ENCODE measurements at places on chromosomes 6 and 20.

DNA sequence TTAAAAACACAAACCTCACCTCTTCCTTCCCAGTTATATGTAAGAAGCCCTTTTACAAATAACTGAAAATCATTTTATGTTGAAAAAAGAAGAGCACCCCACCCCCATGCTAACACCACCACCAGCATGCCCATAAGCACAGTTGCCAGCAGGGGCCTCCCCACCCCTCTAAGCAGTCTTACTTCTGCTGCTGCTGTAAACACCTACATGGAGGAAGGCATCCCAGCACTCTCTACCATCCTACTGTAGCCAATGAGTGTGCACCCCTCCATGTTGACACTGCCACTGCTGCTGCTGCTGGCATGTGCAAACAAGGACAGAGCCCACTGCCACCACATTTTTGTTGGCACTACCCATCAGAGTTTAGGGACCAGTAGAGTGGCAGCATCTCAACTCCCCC, 49.6 kb upstream of the PHIP start:
- no peak for DNase-seq

DNA sequence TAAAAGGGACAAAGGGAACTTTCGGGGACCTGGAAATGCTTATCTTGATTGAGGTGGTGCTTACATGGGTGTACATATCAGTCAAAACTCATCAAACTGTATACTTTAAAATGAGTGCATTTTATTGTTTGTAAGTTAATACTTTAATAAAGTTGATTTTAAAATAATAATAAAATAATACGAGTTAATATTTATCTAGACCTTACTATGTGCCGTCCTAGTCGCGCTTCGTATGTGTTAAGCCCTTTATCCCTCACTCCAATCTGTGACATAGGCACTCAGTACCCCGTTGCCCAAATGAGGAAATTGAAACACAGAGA, 47.5 kb downstream of the PDYN start:
- no peak for DNase-seq

DNA sequence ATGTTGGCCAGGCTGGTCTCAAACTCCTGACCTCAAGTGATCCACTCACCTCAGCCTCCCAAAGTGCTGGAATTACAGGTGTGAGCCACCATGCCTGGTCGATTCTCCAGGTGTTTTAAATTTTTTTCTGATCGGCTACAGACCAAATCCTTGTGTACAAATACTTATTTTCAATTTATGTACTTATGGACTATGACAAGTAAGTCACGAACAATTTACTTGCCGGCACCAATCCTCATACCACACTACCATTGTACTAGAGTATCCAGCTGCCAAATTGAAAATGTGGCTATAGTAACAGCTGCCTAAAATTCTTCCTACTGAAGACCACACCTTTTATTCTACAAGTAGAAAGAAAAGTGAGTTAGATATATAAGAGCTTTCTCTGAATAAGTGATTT, 26.9 kb downstream of the LIN28B start:
- no peak for DNase-seq

DNA sequence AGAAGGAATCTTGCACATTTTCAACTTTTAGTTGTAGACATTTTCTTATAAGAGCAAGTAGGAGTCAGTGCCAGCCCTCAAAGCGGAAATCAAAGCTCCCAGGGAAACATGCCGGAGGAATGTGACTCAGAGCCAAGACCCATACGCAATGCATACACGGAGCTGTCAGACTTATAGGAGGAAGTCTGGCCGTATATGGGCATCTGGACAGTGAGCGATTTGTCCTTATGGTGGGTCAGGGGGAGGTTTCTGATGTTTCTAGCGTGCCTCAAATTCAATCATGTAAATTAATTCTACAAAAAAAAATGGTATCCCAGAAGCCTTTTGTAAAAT, 3.6 kb upstream of the CCN2 start:
- peak; percentile 67 for DNase-seq

- no peak for DNase-seq
Observed at GRCh38 chr20:64114356-64114971, 7.1 kb upstream of the NPBWR2 start.

GRCh38 chr6:168192901-168193815, 114.1 kb upstream of the FRMD1 start:
- no peak for DNase-seq

GRCh38 chr20:5327356-5327755, 10.6 kb upstream of the PROKR2 start:
- no peak for DNase-seq

- DNase-seq: no peak
Observed at GRCh38 chr6:41675176-41675775, 37.0 kb downstream of the MDFI start.

GRCh38 chr20:23436681-23437080, 2.8 kb upstream of the CSTL1 start:
- DNase-seq: no peak

- DNase-seq: no peak
Observed at GRCh38 chr6:28597217-28597835, 71.6 kb downstream of the GPX5 start.

GRCh38 chr6:166997768-166998255, 1.4 kb upstream of the CEP43 start:
- peak; percentile 55 for DNase-seq
